ENCODE measurements at places on chromosomes 12 and 14. TPM values are rescaled to one million over a fixed set of nuclear protein-coding genes. Genes with fewer than 3 reads are reported as not detected.

ARHGDIB gene
- 771 TPM for total RNA-seq

SLC2A13 gene
- total RNA-seq = 9.0 TPM

TSPAN8 gene
- total RNA-seq = not detected

MBD6 gene
- 46.5 TPM for total RNA-seq

FOXN4 gene
- not detected for total RNA-seq

RPL10L gene
- not detected for total RNA-seq

RAD51AP1 gene
- total RNA-seq = 44.7 TPM

RFX4 gene
- not detected for total RNA-seq
